ENCODE measurements at places on chromosomes 2 and 18.

DNA sequence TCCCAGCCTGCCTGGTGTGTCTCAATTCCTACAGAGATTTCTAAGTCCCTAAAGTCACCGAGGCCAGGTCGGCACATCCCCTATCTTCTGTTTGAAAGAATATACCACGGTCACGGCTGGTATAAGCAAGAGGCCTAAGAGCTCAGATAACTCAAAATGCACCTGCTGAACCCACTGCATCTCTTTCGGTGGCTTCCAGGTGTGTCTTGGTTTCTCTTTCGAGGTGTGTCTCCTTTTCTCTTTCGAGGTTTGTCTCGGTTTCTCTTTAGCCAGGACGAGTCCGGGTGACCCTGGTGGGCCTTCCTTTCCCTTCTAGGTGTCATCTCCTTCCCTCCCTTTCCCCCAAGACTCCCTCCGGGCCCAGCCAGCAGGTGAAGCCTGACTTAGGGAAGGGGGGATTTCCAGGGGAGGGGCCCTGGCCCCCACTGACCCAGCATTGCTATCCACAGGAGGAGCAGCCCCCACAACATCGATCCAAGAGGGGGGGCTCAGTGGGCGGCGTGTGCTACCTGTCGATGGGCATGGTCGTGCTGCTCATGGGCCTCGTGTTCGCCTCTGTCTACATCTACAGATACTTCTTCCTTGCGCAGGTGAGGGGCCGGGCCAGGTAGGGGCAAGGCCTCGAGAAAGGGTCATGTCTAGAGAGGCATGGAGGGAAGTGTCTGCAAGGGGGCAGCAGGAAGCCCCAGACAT is 8.4 kb downstream of the ITM2C start:
- DNase-seq = no peak

DNA sequence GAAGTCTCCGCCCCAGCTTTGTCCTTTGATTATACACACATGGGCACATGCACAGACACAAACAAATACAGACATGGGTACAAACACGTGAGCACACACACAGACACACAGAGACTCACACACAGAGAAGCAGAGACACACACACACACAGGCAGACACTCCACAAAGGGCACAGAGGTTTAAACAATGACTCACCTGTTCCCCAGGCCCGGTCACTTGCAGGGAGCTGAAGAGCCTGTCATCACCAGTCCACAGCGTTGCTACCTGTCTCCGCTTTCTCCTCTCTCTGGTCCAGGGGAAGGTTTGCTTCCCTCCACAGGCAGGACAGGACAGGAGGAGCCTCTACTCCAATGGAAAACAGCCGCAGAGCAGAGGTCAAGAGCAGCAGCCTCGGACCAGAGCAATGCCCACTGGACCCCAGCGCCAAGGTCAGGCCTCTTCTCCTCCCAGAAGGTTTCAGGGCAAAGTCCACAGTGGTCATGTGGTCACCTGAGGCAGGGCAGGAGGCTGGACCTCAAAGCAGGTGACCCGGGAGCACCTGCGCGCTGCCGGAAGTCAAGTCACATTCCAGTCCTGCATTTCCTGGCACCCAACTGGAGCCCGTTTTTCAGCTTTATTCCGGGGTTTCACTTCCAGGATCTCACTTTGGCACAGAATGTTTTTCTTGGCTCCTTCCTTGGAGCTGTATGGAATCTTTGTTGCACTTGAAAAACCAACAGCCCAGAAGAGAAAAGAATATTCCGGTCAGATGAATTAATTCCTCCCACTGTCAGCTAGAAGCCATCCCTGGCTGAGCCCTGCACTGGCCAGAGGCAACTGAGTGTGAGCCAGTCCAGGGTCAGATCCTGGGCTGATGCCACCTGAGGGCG is at the start of gene RAB17:
RAB17 (minus strand) TSS at position 463 of the 869 bp plus-strand sequence. CDS start 4,580 bp downstream, outside the sequence.
- DNase-seq = no peak

DNA sequence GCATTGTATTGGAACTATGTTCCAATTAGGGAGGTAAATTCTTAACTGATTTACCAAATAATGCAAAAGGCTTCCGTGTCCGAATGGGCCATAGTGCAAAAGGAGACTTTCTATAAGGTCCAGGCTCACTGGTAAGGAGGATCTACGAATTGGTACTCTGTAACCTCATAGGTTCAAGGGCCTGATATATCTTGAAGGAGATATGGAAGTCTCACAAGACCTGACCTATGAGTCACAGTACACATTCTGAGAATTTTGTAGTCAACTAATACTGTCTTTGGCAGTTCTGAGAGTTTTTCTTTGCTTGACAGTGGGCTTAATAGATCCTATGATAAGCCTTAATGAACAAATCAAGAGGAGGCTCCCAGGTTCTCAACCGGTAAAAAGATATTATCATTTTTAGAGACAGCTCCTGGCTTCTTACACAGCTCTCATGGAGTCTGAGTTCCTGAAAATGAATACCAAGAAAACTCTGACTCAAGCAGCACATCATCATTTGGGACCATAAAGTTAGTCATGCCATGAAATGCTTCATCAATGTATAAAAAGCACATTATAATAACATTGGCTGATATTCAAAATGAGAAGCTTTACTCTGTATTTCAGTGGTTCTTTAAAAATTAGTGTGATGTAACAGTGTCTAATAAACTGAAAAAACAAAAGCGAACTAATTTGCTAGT is 1275.2 kb upstream of the CRIM1 start:
- no peak for DNase-seq

DNA sequence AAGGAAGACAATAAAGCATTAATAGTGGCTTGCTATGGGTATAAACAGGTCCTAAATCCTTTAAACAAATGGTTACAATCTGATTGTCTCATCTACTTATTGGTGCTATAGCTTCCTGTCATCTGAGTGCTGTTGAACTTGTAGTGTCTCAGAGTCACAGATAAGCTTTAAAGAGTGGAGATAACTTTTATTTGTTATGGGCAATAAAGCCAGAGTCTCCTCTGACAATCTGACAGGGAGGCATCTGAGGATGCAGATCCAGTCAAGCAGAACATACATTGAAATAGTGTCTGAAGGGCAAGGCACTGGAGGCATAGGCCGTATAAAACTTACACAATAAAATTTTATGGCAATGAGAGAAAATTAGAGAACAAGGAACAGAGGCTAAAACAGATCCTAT is 1132.4 kb upstream of the CDH2 start:
- no peak for DNase-seq

- no peak for DNase-seq
These were observed 141.6 kb downstream of the NETO1 start for GRCh38 chr18:72726201-72726600.

GRCh38 chr18:64100116-64100922 is 48.6 kb downstream of the LINC00305 start:
- DNase-seq = no peak

DNA sequence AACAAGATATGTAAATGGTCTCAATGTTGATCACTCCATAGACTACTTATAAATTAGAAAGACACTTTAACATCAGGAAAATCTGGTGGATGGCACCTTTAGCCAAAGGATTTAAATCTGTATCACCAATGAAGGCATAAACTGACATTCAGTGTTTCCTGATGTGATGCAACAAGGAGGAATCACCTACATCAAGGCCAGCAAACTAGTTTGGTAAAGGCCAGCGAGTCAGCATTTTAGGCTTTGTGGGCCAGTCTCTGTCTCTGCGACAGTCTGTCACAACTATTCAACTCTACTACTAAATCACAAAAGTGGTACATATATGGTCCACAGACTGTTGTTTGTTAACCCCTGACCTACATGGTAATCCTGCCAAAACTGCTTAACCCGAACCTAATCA is 33.3 kb downstream of the C2orf76 start:
- no peak for DNase-seq

- DNase-seq = no peak
These were observed 1661.6 kb downstream of the SUCLG1 start for GRCh38 chr2:82797469-82797868.

DNA sequence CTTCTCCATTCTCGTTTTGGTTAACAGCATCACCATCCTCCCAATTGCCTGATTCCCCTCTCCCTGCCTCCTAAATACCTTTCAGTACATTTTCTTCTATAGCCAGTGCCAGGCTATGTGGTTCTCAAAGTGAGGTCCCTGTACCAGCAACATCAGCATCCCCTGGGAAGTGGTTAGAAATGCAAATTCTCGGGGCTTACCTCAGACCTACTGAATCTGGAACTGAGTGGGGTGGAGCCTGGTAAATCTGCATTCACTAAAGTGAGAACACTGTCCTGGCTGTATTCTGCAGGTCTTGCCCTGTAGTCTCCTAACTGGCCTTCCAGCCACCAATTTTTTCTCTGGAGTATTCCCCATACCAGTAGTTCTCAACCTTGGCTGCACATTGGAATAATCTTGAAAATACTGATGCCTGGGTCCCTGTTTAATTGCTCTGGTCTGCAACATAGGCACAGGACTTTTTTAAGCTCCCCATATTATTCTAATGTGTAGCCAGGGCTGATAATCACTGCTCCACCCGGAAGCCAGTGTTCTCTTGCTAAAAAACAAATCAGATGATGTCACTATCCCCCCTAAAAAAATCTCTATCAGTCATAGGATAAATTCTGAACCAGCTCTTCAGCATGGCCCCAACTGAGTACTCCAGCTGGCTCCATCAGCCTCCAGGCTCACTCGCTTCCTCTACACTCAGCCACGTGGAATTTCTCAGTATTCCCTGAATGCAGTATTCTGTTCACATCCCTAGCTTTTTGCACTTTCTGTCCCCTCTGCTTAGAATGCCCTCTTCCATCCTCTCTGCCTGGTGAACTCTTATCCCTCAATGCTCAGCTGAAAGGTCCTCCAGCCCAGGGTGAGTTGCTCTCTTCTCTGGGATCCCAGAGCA is 98.4 kb downstream of the CDK15 start:
- no peak for DNase-seq

DNA sequence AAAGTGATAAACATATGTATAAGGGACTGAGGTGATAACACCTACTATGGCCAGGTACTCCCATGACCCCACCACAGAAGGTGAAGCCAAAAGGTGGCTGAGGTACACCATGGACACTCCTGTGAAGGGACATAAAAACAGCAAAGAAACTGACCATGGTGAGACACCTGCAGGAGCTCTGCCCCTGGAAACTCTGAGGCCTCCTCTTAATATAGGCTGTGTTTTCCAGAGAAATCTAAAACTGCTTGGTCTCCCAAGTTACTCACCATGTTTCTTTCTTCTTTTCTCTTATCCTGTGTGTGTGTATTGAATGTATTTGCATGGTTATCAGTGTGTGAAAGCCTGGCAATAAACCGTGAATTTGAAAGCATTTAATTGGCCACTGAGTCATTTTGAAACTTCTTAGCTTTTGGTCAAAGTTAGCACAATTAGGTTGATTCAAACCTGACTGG is 739.3 kb upstream of the GCFC2 start:
- DNase-seq = no peak

- DNase-seq = no peak
These were observed 118.6 kb downstream of the RTP5 start for GRCh38 chr2:241988146-241988545.

GRCh38 chr2:223786236-223786635 is 51.1 kb downstream of the AP1S3 start:
- DNase-seq = no peak

DNA sequence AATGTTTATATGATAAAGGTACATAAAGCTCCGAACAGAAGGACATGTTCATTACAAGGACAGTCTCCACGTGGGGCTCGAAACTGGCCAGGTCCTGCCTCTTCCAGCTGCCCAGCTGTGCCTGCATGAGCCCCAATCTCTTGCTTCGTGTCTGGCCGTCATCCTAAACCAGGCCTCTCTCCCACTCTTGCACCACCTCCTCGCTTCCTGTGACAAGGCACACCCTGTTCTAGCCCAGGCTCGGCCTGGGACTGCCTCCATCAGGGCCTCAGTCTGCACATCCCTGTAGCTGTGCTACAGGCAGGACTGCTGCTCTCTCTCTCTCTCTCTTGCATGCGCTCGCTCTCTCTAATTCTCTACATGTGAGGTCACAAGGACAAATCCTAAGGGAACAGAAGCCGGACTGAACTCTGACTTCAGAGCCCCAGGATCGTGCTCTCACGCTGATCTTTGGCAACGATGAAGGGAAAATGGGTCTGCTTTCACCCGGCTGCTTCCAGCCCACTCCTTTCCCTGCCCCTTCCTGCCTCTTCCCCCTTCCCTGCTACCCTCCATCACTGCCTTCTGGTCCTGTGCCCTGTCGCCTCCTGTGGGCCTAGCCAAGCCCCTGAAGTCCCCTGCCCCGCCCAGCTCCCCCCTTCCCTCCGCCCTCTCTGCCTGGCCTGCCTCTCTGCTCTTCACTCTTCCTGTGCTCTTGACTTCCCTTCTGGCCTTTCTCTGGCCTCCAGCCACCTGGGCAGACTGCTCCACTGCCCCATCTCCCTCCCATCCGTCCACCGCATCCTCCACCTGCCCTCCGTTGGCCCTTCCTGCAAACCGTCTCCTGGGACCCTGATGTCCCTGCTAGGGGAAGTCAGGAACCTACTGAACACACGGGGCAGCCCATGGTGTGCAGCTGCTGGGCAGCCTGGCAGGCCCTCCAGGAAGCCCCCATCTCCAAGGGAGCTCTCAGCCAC is 7.8 kb upstream of the GPR55 start:
- no peak for DNase-seq

DNA sequence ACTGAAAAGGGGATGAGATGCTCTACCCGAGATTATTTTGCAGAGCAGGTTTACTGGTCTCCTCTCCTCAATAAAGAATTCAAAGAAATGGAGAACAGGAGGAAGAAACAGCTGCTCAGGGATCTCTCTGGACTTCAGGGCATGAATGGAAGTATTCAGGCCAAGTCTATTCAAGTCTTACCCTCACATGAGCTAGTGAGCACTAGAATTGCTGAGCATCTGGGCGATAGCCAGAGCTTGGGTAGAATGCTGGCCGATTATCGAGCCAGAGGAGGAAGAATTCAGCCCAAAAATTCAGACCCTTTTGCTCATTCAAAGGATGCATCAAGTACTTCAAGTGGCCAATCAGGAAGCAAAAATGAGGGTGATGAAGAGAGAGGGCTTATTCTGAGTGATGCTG is 60.0 kb downstream of the PIKFYVE start:
- DNase-seq = no peak

- DNase-seq = no peak
These were observed 22.9 kb upstream of the TMEM87B start for GRCh38 chr2:112032224-112032586.
